ENCODE measurements at places on chromosomes 7 and 10.

DNA sequence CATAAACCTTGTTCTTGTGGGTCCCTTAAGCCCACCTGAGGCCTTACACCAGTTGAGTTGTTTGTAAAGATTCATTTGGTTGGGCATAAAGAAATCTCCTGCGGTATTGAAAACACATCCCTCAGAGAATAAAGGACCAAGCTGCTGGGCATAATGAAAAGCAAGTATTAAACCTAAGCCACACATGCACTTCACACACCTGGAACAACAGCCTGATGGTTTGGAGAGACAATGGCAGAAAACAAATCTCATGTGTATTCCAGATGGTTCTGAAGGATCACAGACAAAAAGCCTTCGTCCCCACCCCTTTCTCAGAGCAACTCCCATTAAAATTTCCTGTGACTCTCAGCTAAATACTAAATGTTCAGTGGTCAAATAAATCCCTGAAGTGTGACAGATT, 44.2 kb downstream of the FEZF1 start:
- DNase-seq: no peak

- DNase-seq: no peak
Observed at GRCh38 chr7:51226063-51226755, 90.4 kb downstream of the COBL start.

DNA sequence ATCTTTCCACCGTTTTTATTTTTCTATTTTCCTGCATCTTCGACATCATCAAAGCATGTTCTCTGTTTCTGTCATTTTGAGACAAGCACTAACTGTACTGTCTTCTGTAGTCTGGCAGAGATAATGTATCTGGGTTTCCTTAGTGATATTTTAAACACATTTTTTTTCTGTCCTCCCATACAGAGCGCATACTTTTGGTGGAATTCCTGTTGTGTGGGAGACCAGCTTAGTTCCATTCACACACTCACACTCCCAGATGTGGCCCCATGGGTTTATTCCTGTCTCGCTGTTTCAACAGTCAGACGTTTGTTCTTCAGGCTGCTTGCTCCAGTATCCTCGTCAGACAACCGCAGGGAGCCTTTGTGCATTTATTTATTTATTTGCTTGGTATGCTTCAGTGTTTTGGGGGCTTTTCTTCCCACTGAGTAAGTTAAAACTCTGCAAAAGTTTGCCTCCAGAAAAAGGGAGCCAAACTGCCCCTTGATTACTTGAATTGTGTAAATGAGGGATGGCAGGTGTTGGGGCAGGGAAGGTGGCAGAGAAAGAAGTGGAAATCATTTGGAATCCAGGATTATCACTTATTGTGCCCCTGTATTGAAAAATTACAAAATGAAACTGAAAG, 456.8 kb upstream of the KLF6 start:
- DNase-seq: peak; percentile 45

DNA sequence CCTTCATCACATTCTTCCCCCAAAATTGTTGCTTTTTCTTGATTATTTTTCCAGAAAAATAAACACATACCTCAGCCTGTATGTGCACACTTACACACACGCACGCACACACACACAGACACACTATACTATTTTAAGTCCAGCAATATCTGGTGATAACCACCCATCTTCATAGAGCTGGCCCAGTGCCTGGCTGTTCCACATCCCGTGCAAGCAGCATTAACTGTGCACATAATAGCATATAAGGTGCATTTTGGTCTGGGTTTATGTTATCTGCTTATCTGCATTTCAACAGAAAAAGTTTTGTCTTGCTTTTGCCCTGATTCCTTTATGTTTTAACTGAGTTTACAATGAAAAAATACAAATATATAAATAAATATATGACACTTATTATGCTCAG, 143.1 kb upstream of the KLF6 start:
- DNase-seq: no peak

DNA sequence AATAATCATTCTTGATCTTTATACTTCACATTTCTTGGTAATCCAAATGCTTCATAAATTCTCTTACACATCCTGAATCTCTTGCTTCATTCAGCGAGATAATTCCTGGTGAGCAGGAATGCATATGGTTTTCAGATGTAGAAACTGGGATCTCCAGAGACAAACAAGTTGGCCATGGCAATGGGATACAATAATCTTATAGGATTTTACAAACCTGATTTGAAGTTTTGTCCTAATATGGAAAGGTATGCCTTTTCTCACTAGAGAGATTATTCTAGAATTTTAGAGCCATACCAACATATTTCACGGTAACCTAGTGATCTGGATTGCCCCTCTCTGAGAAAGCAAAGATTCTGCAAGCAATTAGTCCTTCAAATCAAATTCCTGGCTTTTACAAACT, 13.1 kb upstream of the TRDMT1 start:
- no peak for DNase-seq

DNA sequence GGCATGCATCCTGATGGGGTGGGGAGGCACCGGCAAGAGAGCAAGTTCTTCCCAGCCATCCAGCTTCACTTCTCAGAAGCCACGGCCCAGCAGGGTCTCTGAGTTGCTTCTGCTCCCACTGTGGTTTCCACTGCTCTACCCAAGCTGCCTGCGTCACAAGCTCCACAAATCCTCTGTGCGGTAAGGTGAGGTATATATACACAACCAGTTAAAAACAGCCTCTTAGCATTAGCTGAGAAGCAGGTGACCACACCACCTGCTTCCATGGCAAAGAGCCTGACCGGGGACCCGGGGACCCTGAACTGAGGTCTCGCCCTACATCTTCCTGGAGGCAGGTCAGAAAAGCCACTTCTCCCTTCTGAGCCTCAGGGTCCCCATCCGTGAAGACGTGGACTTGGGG, 46.9 kb upstream of the NPFFR1 start:
- DNase-seq: no peak

DNA sequence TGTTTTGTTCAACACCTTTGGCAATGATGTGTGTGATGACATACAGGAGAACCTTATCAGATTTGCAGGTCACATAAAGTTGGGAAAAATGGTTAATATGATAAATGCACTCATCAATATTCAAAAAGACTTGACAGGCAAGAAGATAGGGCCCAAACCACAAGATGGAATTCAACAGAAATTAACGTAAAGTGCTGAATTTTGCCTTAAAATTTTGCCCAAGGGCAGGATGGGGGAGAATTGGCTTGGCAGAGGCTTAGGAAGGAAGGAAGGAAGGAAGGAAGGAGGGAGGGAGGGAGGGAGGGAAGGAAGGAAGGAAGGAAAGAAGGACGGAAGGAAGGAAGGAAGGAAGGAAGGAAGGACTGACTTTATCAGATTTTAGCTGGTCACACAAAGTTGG, 35.3 kb downstream of the CARD11 start:
- DNase-seq: no peak

DNA sequence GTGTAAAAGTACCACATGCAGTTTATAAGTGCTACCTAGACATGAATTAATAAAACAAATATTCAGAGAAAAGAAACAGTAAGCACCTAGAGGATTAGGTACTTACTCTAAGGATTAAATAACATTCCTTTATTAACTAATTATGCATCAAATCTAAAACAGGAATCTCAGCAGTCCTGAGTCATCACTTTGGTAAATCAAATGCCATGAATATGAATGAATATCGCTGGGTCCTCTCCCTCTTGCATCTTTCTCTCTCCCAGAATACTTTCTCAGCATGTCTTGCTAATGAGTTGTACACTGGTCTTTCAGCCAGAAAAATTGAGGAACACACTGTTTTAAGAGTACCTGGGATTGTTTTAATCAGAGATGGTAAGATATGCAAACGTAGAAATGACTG, 225.5 kb upstream of the NFE2L3 start:
- no peak for DNase-seq
